Stimulated activated CD8-positive, alpha-beta memory T cell treated with anti-CD3 and anti-CD28 coated beads, Interleukin-7, amount 100 ng/mL, for 48 hours (primary cell): ENCODE measurements at places on chromosomes 7 and 10.

GRCh38 chr7:2520131-2520760, 672 bp downstream of the LFNG start:
- DNase-seq: no peak

GRCh38 chr7:137882261-137882668, 35.5 kb upstream of the DGKI start:
- peak; percentile 32 for DNase-seq

DNA sequence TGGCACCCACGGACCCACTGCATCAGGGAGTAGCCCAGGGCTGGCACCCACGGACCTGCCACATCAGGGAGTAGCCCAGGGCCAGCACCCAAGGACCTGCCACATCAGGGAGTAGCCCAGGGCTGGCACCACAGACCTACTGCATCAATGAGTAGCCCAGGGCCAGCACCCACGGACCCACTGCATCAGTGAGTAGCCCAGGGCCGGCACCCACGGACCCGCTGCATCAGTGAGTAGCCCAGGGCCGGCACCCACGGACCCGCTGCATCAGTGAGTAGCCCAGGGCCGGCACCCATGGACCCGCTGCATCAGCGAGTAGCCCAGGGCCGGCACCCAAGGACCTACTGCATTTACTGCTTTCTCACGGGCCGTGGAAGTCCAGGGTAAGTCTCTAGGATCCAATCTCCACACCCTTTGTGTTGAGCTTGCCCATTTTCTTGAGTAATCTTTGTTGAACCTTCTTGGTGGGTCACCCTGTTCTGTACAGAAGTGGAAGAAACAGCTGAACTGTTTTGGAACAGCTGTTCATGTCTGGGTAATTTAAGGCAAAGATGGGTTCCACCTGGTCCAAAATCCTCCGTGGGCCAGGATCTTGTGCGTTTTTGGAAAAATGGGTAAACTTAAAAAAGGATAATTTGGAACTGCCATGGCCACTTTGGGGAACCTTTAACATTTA, 69.0 kb downstream of the VIPR2 start:
- DNase-seq: no peak

GRCh38 chr10:71840958-71841335, 10.1 kb downstream of the PSAP start:
- no peak for DNase-seq

- peak; percentile 37 for DNase-seq
Measured at GRCh38 chr10:100338434-100339036, 8.5 kb upstream of the SCD start.

DNA sequence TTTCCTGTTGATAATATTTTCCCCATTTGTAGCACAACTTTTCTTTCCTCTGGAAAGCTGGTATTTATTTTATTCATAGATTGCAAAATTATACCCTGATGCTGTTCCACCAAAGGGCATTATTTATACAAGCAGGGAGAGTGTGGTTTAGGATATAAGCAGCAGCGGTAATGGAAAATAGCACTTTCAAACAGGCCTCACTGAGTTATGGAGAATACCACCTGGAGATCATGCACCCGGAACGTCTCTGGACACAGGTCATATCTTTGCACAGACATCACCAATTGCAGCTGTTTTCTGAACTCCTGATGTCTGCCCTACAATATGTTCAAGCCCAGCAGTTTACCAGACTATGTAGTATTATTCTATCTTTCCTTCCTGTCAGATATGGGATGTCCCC, 2.0 kb upstream of the CALD1 start:
- no peak for DNase-seq

GRCh38 chr10:45460235-45460878, 86.3 kb downstream of the ALOX5 start:
- no peak for DNase-seq

- DNase-seq: no peak
Measured at GRCh38 chr7:88322151-88322550, 15.5 kb upstream of the STEAP4 start.

DNA sequence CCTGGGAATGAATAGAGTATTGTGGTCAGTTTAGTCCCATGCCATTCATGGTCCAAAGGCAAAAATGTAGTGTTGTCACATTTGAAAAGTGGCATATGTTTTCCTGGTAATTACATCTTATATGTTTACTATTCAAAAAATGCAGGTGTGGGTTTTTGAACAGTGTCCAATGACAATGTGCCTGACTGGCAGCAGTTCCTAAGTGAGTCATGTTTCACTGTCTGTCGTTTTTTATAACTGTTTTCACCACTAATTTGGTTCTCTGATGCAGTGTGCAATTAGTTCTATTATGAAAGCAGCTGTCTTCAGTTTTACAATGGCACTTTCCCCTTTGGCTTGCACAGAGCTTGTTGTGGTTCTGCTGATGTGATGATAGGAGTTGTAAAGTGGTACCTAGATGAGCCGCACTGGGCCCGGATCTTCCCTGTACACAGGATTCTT, 162.3 kb downstream of the SEM1 start:
- DNase-seq: no peak

DNA sequence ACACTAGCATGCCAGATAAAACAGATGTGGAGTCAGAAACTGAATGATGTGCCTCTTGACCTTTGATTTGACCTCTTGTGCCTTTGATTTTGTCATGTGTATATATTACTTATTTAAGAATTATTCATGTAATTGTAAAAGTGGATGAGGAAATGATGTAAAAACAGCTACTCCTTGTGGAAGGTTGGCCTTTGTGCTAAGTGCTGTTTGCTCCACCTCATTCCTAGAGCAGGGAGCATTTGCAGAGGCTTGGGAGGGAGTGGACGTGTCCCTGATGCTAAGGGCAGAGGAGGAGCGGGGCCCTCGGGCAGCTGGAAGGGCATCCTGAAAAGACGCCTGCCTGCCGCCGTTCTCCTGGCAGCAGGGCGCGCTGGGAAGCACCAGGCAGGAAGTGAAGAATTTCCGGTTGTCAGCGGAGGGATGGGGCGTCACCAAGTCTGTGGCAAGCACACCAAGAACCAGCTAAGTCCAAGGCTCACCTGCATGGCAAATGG, 197.6 kb upstream of the ZNF32 start:
- peak; percentile 3 for DNase-seq

DNA sequence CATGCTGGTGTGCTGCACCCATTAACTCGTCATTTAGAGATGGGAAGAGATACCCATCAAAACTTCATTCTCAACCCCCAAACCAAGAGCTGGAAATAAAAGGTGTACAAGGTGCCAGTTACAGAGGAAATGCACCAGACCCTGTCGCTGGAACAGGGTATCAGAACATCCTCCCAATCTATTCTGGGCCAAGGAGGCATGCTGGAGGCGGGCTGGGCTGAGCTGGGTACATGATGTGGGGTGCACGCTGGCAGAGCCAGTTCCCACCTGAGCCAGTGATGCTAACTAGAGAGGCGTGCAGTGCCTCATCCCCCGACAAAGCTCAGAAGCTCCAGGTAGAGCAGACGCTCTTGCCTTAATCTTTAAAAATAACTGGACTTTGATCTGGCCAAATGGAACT, 70.1 kb downstream of the NPSR1 start:
- no peak for DNase-seq
